GM19239 (cell line): ENCODE measurements at places on chromosomes 7 and 10.

- DNase-seq, result no peak
These were observed 173.6 kb downstream of the RPS24 start for GRCh38 chr10:78207216-78207615.

DNA sequence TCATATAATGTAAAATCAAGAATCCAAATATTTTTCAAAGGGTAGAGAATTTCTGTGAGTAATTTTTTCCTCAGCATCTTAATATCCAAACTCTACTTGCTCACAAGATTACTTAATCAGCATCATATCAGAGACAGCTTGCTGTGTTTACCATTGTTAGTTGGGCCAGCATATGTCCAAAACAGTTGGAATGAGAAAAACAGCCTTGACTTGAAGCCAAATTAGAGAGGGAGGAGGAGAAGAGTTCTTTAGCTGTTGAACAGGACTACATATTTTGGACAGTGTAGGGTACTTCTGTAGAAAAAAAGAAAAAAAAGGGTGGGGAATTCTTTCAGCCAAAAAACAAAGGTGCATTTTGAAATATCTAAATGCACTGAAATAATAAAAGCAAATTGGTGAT lies 69.8 kb downstream of the HDAC9 start:
- DNase-seq, result no peak

DNA sequence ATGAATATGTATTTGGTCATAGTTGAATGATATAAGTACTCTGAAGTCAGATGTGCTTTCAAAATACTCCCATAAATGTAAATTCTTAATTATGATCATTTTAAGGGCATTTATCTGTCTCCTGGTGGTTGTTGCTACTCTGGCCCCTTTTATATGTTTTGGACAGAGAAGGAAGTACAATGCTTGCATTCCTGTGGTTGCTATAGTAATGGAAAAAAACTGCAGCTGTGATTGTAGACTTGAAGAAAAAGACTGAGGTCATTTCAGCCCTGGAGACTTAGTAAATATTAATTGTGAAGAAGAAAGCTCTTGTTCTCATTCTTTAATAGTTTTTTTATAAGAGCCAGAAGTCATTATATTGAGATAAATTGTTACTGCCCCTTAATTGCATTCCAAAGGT lies 70.2 kb upstream of the FERD3L start:
- DNase-seq, result no peak

DNA sequence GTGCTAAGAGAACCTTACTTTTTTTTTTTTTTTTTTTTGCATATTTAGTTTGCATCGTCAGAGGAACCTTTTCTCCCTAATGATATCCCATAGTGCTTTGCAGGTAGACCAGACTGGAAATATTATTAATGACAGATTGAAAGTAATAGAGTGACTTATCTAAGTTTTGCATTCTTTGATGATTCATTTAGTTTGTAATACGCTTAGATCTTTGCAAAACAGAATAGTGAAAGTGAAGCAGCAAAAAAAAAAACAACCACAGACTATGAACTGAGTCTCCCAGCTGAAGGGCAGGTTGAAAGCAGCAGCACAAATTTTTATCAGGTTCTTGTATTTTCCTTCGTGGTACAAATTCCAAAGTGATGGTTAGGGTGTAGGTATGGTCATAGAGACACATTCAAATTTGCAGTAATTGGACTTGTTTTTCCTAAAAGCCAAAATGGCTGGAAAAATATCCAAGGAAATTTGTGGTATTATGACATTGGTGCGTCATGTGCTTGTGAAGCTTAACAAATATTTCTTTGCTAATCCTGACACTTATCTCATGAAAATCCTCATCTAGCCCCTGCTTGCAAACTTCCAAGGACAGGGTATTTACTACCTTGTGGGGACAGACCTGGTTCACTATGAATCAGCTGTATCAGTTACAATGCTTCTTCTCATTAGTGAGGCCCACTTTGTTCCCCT lies 81.8 kb upstream of the CREB5 start:
- no peak for DNase-seq

- DNase-seq, result no peak
These were observed 691.9 kb downstream of the INHBA start for GRCh38 chr7:41010967-41011366.

DNA sequence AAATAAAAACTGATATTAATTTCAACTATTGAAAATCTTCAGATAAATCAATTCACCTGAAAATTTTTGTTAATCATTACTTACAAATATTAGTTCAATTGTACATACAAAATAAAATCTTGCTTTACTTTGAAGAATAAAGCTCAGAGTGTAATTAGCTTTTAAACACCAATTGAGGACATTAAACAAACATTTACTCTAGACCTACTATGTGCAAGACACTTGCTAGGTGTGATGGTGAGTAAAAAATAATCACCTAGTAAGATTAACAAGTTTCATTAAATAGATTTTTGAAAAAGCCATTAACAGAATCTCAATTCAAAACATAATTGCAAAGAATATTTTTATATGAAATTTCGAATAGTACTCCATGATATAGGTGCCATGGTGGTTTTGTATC lies 3.9 kb upstream of the MLLT10 start:
- no peak for DNase-seq

GRCh38 chr7:139582130-139582650 lies 58.7 kb downstream of the CLEC2L start:
- DNase-seq, result no peak

GRCh38 chr10:36802490-36803153 lies 322.8 kb upstream of the ANKRD30A start:
- no peak for DNase-seq

- no peak for DNase-seq
These were observed 540.1 kb upstream of the FZD8 start for GRCh38 chr10:36182179-36182566.

- DNase-seq, result no peak
These were observed 2.6 kb upstream of the PPP1R3A start for GRCh38 chr7:113921363-113921762.

DNA sequence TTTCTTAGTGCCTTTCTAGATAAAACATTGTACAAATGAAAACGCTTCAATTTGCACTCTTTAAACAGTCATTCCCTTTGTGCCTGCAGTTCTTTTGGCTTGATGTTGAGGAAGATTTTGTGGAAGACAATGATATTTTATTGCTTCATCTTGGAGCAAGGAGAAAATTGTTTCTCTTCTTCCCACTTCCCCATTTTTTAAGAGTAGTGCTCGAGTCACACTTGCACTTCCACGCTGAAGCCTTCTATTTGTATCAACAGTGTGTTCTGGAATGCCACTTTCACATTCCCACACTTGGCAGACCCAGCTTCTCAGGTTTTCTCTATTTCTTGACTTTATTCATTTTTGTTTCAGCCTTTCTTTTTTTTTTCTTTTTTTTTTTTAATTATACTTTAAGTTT lies 369.3 kb downstream of the PAXIP1 start:
- DNase-seq, result no peak

DNA sequence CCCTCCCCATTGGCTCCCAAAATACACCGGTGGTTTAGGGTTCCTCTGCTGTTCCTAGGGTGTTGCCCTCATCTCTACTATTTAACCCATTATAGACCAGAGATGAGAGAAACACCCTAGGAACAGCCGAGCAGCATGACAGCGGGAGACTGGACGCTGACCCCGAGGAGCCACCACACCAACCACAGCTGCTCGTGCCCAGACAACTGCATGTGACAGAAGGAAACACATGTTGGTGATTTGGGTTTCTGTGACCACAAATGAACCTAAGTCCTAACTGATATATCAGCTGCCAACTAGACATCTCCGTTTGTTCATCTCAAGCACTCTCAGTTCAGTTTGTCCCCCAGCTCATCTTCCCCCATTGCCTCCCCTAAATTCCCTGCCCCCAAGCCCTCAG lies 13.4 kb downstream of the CFAP43 start:
- DNase-seq, result no peak

DNA sequence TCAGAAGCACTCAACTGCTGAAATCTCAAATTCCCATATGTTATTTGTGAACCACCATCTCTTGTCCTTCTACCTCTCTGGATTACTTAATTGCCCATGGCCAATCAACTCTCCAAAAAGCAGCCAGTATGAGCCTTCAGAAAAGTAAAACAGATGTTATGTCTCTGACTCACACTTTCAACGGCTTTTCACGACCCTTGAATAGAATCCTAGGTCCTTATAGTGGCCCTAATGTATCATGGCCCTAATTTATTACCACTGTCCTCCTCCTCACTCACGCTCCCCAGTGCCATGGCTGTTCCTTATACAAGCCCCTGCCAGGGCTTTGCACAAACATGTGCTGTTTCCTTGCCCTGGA lies 20.0 kb downstream of the ZNF438 start:
- DNase-seq, result no peak

DNA sequence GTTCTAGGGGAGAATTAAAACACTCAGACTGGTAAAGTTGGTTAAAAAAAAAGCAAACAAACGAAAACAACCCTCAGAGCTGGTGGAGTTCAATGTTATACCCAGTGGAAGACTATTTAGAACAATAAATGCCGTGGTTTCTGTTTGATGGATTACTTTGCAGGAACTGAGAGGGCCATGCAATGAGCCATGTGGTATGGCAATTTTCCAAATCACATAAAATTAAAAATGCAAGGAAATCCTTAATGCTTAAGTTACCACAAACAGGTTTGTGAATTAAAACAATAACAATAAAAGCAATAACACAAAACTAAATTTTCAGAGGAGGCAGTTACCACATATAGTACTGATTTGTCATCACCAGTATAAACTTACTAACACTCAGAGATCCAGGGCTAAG lies 96.9 kb downstream of the RTKN2 start:
- DNase-seq, result no peak

DNA sequence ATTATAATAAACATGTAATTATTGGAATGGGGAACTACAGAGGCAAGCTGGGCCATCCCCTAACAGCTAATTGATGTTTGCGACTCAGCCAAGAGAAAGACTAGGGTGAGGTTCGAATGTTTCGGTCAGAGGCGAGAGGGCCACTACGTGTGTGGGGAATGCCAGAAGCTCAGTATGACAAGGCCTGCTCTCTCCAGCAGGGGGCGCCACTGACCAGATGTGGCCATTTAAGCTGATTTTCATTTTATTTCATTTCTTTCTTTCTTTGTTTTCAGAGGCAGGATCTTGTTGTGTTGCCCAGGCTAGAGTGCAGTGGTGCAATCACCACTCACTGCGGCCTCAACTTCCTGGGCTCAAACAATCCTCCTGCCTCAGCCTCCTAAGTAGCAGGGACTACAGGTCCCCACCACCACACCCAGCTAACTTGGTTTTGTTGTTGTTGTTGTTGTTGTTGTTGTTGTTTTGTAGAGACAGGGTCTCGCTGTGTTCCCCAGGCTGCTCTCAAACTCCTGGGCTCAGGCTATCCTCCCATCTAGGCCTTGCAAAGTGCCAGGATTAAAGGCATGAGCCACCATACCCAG lies 38.1 kb downstream of the TMEM130 start:
- DNase-seq, result no peak

DNA sequence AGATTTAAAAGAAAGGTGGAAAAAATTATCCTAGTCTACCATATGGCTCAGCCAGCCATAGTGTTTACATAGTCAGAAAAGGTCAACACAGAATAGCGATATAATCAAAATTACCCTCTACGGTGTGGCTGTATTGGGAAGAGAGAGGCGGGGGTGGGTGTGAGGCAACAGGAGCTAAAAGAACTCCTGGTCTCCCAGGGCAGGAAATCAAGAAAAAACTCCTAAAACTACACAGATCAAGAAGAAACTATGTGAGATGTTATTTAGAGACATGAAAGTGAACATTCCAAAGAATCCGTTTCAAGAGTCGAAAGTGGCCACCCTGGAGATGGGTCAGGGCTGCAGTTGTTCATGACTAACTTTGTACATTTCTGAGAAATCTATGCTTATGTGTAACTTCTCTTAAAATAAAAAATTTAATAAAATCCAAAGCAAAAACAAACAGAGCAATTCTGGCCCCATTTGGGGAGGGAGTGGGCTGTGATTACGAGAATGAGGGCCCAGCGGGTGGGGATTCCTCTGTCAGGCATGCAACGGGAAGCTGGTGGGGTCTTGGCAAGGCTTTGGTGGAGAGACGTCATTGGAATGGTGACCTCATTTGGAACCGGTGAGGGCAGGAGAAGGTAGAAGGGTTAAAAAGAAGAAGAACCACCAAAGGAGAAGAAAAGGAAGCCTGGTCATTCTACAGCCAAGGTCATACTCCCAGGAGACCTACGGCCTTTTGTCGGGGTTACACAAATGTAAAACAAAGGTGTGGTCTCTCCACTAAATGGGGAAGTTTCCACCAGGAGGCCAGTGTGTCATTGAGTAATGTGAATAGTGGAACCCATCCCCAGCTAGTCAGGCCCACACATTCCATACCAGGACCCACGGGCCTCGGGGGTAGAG lies 71.2 kb upstream of the DUSP5 start:
- no peak for DNase-seq

GRCh38 chr7:47093320-47094234 lies 488.3 kb downstream of the TNS3 start:
- no peak for DNase-seq

DNA sequence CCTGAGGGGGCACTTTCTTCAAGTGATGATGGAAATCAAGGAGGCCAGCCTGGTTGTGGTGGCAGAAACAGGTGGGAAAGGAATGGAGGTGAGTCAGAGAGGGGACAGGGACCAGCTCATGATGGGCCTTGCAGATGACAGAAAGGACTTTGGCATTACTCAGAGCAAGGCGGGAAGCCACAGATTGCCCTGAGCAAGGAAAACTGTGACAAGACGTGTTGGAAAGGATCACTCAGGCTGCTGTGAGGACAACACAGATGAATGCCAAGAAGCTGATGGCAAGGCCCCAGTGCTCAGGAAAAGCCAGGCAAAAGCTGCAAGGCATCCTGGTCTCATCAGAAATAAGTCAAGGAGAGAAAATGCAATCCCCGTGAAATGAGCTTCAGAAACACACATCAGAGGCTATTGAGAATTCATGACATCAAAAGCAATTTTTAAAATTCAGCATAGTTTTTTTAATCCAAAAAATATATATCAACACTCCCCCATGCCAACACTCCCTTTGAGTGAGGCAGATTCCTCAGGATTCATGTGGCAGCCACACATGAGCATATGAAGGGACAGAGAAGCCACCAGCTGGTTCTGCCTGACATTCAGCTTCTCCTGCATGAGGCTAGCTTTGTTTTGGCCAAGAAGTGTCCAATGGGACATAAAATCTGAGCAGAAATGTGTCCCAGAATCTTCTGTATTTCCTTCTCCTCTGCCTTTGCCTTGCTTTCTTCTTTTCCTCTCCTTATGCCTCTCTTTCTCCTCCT lies 244.5 kb upstream of the MYO3A start:
- no peak for DNase-seq

GRCh38 chr10:128687408-128687807 lies 561.2 kb upstream of the MKI67 start:
- DNase-seq, result no peak

- DNase-seq, result no peak
These were observed 21.0 kb upstream of the FRAT2 start for GRCh38 chr10:97355571-97355975.

- no peak for DNase-seq
These were observed 85.5 kb downstream of the ZNRF2 start for GRCh38 chr7:30369879-30370278.

- DNase-seq, result no peak
These were observed 11.4 kb downstream of the BLNK start for GRCh38 chr10:96260014-96260413.

DNA sequence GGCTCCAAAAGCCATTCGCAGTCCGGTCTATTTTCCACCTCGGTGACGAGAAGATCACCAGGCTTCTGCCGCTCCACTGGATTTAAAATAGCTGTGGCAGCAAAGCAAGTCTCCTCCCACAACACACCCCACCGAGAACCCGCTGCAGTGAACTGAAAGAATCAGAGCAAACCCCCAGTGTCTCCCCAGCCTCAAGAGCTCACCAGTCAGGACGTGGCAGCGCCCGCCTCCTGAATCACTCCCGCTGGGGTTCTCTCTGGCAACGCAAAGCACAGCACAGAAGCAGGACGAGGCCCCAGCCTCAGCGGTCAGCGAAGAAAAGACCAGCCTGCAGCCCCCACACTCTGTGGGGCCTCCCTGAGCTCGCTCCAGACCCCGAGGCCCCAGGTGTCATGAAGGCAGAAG lies 126.1 kb upstream of the PPP2R2D start:
- no peak for DNase-seq
